GOT3 (cell line): ENCODE measurements at places on chromosomes 16 and 17.
A peak's percentile ranks its signal among the peaks of the same experiment; 100 is the strongest.

- no peak for DNase-seq
These were observed 111.7 kb downstream of the WWOX start for GRCh38 chr16:78211020-78211599.

- no peak for DNase-seq
These were observed 140.3 kb upstream of the FOXF1 start for GRCh38 chr16:86370062-86370461.

DNA sequence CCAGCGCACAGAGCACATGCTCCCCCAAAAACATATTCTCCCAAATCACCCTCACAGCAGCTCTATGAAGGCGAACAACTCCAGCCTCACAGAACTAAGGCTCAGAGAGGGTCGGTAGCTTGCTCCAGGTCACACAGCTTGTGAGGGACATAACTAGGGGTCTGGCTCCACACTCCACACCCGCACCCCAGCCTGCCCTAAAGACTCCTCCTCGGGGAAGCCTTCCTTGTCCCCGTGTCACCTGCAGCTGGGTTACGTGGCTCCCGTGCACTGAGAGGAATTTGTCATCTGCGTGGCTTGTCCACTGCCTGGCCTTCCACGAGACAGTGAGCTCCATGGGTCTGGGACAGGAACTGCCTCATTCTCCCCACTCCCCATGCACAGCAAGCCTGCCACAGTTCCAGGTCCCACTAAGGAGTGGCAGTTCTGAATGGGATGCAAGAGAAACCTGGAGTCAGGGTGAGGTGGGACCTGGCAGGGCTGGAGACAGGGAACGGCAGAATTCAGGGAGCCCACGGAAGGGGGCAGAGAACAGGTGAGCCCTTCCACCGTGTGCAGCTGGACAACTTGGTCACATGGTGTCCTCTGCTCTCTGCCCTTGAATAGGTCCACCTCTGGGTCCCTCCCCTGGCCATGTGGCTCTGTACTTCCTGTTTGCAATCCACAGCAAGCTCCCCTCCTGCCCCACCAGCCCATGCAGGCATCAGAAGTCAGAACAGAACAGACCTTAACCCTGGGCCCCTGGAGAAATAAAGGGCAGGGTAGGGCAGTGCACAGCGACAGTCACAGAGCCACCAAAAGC is 27.4 kb downstream of the TNFRSF13B start:
- no peak for DNase-seq

DNA sequence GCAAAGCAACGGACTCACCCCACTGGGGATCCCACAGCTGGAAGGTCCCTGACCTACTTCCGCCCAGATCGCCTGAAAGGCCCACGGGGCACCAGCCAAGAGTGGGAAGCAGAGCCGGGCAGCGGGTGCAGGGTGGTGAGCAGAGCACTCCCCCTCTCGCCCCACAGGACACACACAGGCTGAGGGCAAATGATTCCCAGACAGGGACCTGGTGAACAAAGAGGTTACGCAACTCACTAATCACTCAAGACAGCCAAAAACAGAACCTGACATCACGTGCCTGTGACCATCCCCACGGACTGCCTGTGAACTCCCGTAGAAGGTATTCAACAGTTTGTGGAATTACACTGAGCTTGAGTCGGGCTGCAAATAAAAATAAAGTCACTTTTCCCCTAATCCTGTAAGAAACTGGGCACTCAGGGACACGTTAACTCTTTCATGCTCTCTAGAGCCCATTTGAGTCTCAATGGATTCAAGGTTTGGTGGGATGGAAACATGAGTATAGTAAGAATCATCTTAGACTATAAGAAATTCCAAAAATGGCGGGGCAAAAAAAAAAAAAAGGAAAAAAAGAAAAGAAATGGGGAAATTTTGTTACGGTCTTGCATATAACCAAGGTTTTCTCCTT is 396.1 kb downstream of the SOX9 start:
- DNase-seq: no peak

DNA sequence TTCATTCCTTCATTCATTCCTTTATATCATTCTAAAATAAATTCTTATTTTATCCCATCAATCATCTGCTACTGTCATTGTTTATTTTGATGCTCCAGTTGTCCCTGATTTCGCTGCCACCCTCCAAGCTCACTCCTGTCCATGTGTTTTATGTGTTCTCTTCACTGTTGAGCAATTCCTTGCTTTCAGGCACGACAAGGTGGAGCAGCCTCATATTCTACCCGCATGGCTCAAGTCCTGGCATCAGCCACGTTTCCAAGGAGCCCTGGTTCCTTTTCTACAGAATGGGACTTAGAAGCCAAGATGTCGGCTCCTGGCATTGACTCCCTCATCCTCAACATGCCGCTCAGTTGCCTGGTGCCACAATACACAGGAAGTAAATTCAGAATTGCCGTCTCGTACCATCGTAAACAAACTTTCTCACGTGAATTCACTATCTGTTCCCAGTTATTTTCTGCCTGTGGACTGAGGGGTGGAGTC is 139.0 kb downstream of the RPTOR start:
- DNase-seq: no peak

DNA sequence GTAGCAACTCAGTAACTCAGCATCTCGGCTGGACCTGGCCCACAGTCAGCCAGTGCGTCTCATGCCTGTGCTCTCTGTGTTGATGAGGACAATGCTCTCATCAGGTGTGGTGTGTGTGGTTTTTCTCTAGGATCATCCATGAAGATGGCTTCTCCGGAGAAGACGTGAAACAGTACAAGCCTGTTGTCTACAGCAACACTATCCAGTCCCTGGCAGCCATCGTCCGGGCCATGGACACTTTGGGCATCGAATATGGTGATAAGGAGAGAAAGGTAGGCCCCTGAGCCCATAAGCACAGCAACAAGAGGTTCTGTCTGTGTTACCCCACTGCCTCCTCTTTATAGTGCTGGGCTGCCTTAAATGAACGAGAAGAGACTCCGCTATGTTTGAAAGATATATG is 84.5 kb downstream of the GNAO1 start:
- DNase-seq: no peak

GRCh38 chr16:4507588-4508345 is 30.8 kb downstream of the CDIP1 start:
- no peak for DNase-seq

- DNase-seq: peak; percentile 38
These were observed 34.0 kb downstream of the NEUROD2 start for GRCh38 chr17:39573447-39574298.

GRCh38 chr17:75031972-75032719 is 14.6 kb downstream of the ATP5PD start:
- peak; percentile 37 for DNase-seq

GRCh38 chr16:85736921-85737320 is 14.0 kb downstream of the C16orf74 start:
- DNase-seq: no peak

GRCh38 chr17:79515646-79516571 is 94.9 kb downstream of the RBFOX3 start:
- no peak for DNase-seq

- no peak for DNase-seq
These were observed 42.3 kb downstream of the TBX4 start for GRCh38 chr17:61494325-61495160.

GRCh38 chr17:36673068-36673467 is 71.7 kb downstream of the MRM1 start:
- DNase-seq: no peak

GRCh38 chr16:31277659-31278260 is 18.0 kb downstream of the ITGAM start:
- no peak for DNase-seq

DNA sequence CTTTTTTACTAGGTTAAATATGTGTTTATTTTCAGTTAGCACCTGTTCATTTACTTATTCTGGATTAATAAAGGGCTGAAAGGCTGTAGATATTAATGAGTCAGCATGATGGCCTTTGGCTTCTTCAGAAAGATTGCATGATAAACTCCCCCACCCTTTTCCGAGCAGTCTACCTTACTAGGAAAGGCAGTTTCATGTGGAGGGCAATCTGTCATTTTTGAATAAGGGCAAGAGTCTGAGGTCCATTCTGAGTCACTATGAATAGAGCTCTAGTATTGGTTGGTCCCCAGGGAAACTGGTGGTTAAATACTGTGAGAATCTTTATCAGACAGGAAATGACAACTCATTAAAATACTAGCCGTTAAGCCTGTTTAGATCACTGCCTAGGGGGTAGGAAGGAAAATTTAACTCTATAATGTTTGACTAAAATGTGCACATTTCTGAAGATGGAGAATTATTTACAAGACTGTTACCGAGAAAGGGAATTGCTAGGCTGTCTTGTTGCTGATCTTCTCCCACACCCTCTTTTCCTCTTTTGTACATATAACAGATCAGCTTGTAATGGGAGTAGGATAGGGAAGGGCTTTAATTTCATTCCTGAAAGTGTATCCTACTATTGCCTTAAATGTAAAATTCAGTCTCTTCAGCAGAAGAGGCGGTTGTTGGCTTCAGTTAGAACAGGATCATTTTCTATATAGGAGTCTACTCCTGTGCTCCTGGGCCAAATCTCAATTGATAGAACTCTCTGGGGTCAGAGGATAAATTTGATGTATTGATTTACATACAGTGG is 63.3 kb downstream of the TUBD1 start:
- no peak for DNase-seq

DNA sequence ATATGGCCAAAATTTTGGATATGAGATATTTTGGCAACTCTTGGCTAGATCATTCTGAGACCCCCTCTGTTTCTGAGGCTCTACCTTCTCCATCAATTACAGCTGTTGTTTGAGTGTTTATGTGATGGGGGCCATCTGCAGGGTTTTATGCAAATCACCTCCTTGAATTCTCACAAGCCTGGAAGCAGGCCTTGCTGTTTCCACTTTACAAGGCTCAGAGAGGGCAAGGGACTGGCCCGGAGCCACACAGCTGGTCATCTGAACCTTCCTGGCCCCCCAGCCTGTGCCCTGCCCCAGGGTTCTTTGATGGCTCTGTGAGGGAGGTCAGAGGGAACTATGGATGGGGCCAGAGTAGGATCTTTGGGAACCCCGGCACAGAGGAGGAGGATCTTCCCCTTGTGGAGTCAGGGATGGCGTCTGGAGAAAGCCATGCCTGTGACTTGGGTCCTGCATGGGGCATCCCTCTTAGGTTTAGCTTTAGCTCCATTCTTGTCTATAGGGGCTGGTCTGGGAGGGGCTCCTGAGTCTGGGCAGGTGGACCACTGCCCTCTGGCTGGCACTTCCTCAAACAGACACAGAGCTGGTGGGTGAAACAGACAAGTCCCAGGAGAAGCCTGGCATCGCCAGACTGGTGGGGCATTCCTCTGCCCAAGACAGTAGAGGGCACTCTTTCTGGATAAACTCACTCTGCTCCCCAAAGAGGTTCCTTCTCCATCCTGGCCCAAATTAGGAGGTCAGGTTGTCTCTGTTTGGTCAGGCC is 26.2 kb downstream of the IL21R start:
- no peak for DNase-seq

DNA sequence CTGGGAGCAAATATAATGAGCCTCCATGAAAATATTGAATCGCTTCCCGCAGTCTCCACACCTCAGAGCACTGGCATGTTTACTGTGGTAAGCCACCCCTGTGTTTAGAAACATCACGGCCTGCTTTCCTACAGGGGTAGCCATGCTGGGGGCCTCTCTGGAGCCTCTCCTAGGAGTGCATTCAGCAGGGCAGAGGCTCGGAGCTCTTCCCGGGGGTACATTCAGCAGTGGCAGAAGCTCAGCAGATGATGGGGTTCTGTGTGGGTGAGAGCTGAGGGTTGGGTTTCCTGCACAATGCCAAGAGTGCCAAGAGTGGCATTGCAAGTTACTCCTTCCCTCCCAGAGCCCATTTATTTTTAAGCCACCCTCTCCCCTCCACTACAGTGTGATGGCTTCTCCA is 386.6 kb downstream of the SEC14L1 start:
- DNase-seq: no peak

- no peak for DNase-seq
These were observed 19.3 kb downstream of the CMTM3 start for GRCh38 chr16:66623755-66624154.

GRCh38 chr17:59530531-59530930 is 34.9 kb upstream of the DHX40 start:
- DNase-seq: no peak

- DNase-seq: no peak
These were observed 5.9 kb downstream of the CTF1 start for GRCh38 chr16:30902029-30902972.

DNA sequence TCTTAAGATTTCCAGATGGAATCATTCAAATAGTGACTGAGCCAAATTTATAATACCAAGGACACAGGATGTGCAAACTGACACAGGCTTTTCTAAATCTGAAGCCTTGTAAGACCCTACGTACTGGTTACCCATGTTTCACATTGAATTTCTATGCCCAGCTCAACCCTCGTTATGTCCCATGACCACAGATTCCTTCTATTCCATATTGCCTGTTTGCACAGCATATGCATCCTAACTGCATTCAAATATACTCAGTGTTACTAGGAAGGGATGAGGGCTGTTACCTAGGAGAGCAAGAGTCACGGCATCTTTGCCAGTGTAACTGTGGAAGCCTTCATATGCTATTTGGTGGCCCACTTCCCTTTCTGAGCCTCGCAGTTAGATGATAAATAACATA is 305.2 kb downstream of the SHISA9 start:
- DNase-seq: no peak

- DNase-seq: no peak
These were observed 267.8 kb downstream of the PMP22 start for GRCh38 chr17:14997290-14997689.

DNA sequence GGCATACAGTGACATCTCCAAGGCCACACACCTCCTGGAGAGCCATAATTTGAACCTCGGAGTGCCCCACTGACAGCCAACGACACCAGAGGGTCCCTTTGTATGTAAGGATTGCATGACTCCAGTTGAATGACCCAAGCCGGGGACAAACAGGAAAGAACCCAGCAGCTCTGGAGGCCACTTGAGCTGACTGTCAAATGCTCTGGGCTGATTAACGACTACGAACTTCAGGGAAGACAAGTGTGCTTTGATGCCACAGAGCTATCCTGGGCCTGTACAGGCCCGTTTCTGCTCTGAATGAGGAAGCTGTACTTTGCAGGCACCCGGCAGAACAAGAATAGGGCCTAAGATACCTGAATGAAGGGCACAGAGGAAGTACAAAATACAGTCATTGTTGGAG is 404.6 kb downstream of the SLC39A11 start:
- no peak for DNase-seq

DNA sequence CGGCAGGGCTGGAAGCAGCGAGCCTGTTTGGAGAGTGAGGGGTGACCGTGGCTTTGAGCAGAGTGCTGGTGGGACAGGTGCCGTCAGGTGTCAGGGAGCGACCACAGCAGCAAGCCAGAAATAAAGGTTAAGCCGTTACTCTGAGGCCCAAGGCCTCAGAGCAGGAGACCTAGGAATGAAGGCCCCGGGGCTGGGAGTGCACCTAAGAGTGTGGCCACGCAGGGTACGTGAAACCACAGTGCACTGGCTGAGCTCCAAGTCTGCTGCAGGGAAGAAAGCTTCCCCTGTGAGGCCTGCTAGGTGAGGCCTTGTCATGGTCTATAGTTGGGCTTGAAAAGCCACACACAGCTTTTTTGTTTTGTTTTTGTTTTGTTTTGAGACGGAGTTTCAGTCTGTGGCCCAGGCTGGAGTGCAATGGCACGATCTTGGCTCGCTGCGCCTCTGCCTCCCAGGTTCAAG is 8.7 kb downstream of the CLUAP1 start:
- no peak for DNase-seq

- no peak for DNase-seq
These were observed 21.7 kb downstream of the IL4R start for GRCh38 chr16:27335349-27336053.

GRCh38 chr16:56931271-56931891 is 561 bp upstream of the HERPUD1 start:
- DNase-seq: no peak

- no peak for DNase-seq
These were observed 102.2 kb downstream of the TRIM37 start for GRCh38 chr17:59004338-59005111.

- no peak for DNase-seq
These were observed 9.0 kb upstream of the CDH3 start for GRCh38 chr16:68636064-68636560.

- DNase-seq: no peak
These were observed 41.8 kb downstream of the MYO18A start for GRCh38 chr17:29138184-29138955.
